GF-D8 (cell line): ENCODE measurements at places on chromosomes 1 and 21.

GRCh38 chr1:165495858-165496205 lies 48.0 kb upstream of the LRRC52 start:
- DNase-seq, result no peak

DNA sequence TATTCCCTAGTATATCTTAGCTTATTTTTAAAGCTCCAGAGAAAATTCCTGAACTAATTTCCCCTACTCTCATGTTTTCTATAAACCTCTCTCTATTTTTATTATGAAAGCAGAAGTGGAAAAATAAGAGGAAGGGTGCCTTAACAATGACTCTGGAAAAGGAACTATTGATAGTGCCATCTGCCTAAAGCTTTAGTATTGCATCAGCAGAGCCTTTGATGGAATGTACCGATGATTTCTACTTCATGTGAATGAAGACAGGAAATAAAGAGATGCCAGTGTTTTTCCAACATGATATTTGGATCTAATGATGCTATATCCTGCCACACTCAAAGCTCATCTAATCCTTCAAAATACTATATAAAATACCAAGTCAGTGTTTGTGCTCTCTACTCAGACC lies 35.1 kb downstream of the TNFSF18 start:
- DNase-seq, result no peak

DNA sequence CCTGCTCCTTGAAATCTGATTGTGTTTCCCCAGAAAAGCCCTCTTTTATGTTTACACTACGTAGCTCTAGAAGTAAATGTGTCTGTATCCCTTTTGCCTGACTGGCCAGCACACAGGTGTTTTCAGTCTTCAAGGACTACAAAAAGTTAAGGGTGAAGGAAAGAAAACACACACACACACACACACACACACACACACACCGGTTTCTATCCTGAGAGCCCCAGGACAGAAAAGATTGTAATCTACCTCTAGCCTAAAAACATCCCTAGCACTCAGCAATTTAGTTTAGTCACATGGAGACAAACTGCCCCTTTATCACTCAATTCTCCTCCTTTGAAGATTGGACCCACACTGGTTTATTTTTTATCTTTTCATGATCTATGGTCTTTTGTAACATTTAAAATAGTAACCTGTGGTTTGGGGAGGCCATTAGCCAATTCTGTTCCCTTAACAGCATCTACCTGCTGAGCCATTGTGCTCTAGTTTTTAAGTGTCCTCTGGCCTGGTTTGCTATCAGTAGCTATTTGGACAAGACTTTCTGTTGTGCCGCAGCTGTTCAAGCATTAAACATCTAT lies 15.8 kb upstream of the TRIM45 start:
- DNase-seq, result no peak

- no peak for DNase-seq
These were observed 14.0 kb downstream of the AHDC1 start for GRCh38 chr1:27589841-27590426.

DNA sequence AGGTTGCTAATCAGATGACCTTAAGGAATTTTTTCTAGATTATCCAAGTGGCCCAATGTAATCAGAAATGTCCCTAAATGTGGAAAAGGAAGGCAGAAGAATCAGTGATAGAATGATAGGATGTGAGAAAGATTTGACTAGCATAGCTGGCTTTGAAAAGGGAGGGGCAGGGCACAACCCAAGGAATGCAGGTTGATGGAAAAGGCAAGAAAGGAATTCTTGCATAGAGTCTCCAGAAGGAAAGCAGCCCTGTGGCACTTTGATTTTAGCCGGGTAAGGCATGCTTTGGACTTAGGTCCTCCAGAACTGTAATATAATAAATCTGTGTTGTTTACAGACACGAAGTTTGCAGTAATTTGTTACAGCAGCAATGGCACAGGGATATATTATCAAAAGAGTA lies 375.7 kb upstream of the B3GALT2 start:
- DNase-seq, result no peak

GRCh38 chr1:206578068-206578977 lies 33.9 kb downstream of the EIF2D start:
- no peak for DNase-seq

DNA sequence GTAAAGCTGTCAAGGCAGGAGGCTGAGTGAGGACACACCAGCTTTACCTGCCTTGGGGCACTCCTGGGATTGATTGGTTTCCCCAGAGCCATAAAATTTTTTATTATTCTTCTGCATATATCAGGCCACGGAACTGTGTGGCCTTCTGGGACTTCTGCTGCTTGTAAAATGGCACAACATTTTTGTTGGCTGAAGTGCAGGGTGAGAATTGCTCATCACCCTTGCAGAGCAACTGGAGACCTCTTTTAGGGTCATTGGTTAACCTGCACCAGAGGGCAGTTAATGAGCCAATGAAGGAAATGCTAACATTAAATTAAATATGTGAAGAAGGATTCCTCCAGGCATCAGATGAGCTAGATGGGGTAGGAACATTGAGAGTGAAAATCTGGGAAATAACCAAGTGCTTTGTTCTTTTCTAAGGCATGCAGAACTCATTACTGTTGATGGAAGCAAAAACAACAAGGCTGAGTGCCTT lies 87.7 kb downstream of the LTN1 start:
- DNase-seq, result no peak

GRCh38 chr1:15706751-15707150 lies 22.6 kb downstream of the PLEKHM2 start:
- DNase-seq, result no peak

DNA sequence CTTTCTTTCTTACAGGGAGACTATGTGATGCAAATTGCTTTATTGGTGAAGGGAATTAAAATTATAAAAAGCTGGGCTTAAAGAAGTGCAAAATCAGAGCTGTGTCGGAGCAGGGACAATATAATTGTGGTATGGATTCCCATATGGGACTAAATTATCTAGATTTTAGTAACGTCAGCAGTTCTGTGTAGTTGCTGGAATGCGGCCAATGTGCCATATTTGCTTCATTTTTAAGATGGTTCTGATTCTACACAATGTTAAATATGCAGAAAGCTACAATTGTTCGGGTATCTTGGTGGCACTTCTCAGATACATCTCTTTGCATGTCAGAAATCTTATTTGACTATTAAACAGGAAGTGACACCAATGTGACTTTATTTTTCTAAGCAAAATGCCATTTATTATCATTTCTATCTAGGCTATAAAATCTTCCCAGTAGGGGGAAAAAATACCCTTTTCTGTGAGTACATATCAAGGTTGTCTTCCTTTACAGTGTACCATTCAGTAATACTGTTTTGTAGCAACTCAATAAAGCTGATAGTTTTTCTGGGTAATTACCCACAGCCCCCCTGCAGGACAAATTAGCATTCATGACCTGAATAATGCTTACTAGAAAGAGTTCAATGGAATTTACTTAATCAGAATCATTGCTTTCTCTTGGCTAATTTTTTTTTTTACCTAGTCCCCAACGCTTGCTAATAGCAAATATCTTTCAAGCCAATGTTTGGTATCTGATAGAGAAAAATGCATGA lies 288.3 kb upstream of the ADGRL2 start:
- no peak for DNase-seq

GRCh38 chr1:59414406-59415133 lies 117.7 kb downstream of the FGGY start:
- no peak for DNase-seq

DNA sequence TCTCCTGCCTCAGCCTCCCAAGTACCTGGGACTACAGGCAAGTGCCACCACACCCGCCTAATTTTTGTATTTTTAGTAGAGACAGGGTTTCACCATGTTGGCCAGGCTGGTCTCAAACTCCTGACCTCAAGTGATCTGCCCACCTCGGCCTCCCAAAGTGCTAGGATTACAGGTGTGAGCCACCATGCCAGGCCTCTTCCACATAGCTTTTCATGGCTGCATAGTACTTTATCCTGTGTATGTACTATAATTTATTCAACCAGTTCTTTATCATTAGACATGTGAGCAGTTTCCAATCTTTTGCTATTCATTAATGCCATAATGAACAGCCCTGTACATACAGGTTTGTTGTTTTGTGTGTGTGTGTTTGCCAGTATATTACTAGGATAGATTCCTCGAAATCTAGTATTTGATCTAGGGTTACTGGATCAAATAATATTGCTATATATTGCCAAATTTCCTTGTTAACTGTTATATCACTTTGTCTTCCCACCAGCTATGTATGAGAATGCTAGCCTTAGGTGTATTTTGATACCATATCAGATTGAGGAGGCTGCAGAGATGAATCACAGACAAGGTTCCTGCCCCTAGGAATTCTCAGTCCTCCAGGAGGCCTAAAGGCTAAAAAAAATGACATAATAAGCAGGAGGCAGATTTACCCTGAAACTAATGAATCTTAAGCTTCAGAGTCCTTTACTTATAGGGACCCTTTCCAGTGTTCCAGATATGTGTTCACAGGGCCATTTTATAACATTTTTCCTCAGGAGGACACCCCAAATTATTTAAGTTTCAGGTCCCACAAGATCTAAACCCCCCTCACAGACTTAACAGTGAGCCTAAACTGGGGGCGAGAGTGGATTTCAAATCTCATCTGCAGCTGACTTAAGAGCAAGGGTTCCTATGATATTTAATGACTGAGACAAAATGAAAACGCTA lies 2.1 kb upstream of the PDIK1L start:
- DNase-seq, result no peak

- no peak for DNase-seq
These were observed 3.5 kb downstream of the NTMT2 start for GRCh38 chr1:170149241-170149640.

DNA sequence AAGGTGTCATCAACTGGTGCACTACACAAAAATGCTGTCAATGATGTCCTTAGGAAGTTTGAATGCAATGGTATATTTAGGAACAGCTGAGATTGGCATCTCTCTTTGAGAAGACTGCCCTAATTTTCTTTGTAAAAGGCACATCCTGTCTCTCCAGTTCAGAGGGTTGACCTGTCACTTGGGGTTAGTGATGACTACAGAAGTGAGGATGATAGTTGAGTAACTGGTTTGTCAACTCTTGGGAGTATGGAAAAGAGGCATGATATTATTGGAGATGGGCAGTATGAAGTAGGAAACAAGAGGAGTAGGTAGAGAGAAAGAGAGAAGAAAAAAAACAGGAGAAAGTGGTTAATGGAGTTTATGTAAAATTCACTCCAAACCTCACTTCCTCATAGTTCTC lies 40.4 kb upstream of the PIGC start:
- DNase-seq, result no peak

DNA sequence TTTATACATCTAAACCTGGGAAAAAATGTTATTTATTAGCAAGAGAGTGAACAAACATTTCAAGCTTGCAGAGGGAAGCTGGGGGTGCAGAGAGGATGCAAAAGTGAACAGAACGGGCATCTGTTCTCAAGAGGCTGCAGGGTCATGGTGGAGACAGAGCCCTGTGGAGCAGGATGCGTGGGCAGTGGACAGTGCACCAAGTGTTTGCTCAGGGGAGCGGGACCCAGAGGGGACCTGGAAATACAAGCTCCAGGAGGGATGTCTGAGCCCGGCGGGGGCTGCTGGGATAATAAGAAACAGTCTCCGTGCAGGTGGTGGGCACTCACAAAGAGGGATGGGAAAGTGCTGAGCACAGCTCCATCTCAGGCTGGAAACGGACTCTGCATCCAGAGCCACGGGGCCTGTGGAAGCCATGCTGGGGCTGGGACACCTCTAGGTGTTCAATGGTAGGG lies 105.3 kb upstream of the SLC45A1 start:
- DNase-seq, result no peak

DNA sequence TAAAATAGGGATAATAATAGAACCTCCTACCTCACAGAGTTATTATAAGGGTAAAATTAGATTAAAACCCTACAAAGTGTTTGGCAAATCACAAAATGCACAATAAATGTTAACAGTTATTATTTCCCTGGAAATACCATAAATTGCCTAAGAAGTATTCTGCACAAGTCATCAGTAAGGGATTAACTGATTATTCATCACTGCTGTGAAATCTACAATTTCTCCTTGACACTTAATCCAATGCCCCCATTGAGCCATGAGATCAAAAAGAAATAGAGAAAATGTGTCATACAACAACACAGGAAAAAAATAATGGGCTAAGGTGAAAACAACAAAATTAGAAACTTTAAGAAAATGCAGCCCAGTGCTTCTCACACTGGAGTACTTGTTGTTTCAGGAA lies 6.7 kb upstream of the SEC16B start:
- DNase-seq, result no peak

GRCh38 chr1:68473060-68473459 lies 23.3 kb upstream of the RPE65 start:
- no peak for DNase-seq

DNA sequence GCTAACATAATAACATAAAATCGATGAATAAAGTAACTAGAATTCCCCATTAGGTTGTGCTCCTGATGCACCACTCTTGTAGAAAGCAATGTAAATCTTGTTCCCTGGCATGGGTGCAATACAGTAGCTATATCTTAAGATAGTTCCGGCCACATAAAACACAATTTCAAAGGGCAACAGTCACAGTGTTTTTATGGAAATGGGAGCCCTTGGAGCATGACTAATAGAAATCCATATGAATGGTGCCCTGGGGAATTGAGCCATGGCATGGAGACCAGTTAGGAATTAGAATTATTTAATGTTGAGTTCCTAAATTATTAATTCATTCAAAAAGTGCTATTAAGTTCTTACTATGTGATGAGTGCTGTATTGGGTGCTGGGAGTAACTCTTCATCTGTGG lies 118.7 kb downstream of the KCNK2 start:
- DNase-seq, result no peak

- DNase-seq, result no peak
These were observed 54.7 kb downstream of the NEGR1 start for GRCh38 chr1:72227667-72228066.

DNA sequence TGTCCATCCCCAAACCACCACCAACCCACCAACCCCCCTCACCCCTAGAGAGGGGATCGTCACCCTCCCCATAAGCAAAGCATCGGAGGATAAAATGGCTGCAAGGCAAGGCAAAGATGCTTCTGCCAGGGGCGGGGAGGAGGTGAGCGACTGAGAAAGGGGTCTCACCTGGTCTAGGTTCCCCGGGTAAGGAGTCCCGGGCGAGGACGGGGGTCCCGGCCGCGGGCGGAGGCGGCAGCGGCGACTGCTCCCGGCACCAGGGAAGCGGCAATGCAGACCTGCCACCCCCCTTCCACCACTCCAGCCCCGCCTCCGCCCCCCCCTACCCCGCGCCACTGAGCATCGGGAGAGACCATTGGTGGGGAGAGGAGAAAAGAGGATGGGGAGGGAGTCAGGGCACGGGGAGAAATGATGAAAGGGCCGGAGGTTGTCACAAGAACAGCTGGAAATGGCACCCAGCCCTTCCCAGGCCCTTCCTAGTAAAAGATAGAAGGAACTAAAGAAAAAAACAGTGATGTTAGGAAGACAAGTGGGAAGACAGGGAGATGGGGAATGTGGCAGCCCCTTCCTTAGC lies at the start of gene SV2A:
SV2A (minus strand) TSS at position 274 of the 574 bp plus-strand sequence. CDS start 4,004 bp downstream, outside the sequence.
- DNase-seq, result no peak

- no peak for DNase-seq
These were observed 47.3 kb downstream of the EIF4G3 start for GRCh38 chr1:21129407-21129806.

DNA sequence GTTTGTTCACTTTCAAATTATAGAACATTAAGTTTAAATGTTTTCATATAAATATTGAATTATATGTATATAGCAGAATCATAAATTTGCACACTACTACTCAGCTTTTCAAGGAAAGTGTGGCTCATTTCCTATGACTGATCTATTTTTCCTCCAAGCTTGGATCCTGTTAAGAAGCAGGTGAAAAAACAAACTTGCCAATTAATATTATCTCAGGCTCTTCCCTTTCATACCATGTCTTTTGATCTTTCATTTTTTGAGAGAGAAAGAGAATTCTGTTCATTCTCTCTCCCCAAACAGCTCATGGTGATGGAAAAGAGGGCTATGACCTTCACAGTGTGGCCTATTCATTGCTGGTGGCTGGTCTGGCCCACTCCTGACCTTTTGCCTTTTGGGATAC lies 43.7 kb downstream of the SEC16B start:
- no peak for DNase-seq

GRCh38 chr1:59057211-59057694 lies 239.6 kb upstream of the FGGY start:
- no peak for DNase-seq
